ENCODE measurements at places on chromosomes 7 and 10.

GRCh38 chr10:85888004-85888403, 478.6 kb downstream of the GRID1 start:
- DNase-seq: no peak

DNA sequence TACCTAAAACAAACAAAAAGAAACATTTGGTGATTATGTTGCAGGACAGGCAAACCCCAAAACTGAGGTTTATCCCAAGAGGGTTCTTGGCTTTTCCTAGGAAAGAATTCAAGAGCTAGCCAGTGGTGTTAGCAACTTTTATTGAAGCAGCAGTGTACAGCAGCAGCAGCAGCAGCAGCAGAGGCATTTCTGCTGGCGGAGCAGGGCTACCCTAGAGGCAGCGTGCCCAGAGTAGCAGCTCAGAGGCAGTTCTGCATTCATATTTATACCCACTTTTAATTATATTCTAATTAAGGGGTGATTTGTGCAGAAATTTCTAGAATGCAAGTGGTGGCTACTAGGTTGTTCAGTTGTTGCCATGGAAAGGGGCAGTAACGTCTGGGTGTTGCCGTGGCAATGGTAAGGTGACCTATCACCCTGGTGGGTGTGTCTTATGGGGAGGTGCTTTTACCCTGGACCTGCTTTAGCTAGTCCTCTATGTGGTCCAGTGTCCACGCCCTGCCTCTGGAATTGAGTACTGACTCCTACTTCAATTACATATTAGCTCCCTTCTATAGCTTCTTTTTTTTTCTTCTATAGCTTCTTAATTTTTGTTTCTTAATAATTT, 53.9 kb downstream of the VCL start:
- DNase-seq: no peak

- no peak for DNase-seq
Observed at GRCh38 chr10:35228058-35228457, 101.4 kb downstream of the CREM start.

DNA sequence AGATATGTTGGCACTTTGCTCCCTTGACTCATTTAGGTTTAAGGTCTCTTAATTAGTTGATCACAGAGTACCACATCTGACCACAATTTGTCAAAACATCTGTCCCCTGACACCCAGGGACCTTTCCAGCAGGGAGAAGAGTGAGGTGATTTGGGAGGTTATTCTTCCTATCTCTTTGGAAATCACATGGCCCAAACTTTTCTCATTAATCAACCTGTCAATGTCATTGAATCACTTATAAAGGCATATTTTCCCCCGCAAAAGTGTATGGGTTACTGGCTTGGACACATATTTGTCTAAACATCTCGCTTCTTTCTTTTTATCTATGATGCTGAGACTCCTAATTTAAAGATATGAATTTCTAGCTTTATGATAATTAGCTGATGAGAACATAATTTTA, 92.4 kb upstream of the RPA3 start:
- DNase-seq: no peak

- DNase-seq: no peak
Observed at GRCh38 chr10:5540891-5541290, 16.1 kb downstream of the CALML3 start.
